ENCODE measurements at places on chromosomes 5 and 9. TPM values are rescaled to one million over a fixed set of nuclear protein-coding genes. Genes with fewer than 3 reads are reported as not detected.

CBY3 gene
- total RNA-seq, result not detected

LCN15 gene
- total RNA-seq, result not detected

TESK1 gene
- total RNA-seq, result 29.7 TPM

SERF1A gene
- 7.6 TPM for total RNA-seq

SLC6A19 gene
- total RNA-seq, result not detected

SPINK5 gene
- 235 TPM for total RNA-seq

SLC6A3 gene
- 0.49 TPM for total RNA-seq

TYRP1 gene
- not detected for total RNA-seq

PCDHGA8 gene
- total RNA-seq, result 6.4 TPM

COL15A1 gene
- total RNA-seq, result 15.0 TPM

MSMP gene
- total RNA-seq, result not detected

PLPPR1 gene
- total RNA-seq, result not detected

LRRC19 gene
- total RNA-seq, result not detected

NUTM2G gene
- not detected for total RNA-seq

FSD1L gene
- total RNA-seq, result 4.2 TPM

NR5A1 gene
- total RNA-seq, result 1.2 TPM

CDC25C gene
- 2.0 TPM for total RNA-seq

C9orf72 gene
- 18.7 TPM for total RNA-seq

IFNK gene
- total RNA-seq, result not detected

DOCK2 gene
- total RNA-seq, result 18.2 TPM

HTR4 gene
- total RNA-seq, result 2.9 TPM

ACTBL2 gene
- not detected for total RNA-seq

HEMGN gene
- not detected for total RNA-seq

NR4A3 gene
- total RNA-seq, result 23.3 TPM

POLR3G gene
- total RNA-seq, result 5.4 TPM

RASEF gene
- total RNA-seq, result 7.6 TPM

TRIM14 gene
- total RNA-seq, result 25.8 TPM

FOXI1 gene
- not detected for total RNA-seq

CCDC192 gene
- total RNA-seq, result not detected

RMI1 gene
- total RNA-seq, result 2.9 TPM

SLC34A3 gene
- not detected for total RNA-seq

SLC36A3 gene
- not detected for total RNA-seq

SPATA6L gene
- 3.9 TPM for total RNA-seq

PDCD1LG2 gene
- total RNA-seq, result 1.2 TPM

DBH gene
- 12.0 TPM for total RNA-seq

SPATA31A6 gene
- not detected for total RNA-seq

TIMD4 gene
- not detected for total RNA-seq

CRAT gene
- total RNA-seq, result 59.9 TPM

SYNPO gene
- total RNA-seq, result 16.7 TPM

ACSL6 gene
- total RNA-seq, result 0.49 TPM

IRGM gene
- 0.98 TPM for total RNA-seq

FREM1 gene
- 2.7 TPM for total RNA-seq

SLC9A3 gene
- total RNA-seq, result 3.9 TPM

Measured in vagina (tissue), 2 donors.